ENCODE measurements at places on chromosomes 5 and 9.

DNA sequence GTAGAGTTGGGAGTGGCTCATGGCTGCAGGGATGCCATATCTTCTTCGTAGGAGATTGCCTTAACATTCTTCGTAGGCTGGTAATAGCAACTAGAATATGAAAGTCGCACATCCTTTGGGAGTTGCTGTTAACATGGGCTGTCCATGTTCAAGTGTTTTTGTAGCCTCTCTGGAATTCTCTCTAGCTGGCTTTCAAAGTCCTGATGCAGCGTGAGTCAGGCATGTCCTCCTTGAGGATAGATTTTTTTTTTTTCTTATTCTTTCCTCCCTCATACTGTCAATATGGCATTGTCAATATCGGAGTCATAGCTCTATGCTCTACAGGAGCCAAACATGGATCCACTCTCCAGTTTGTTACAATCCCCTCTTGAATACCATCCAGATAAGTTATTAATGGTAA lies 494.8 kb upstream of the WWC1 start:
- no peak for DNase-seq

DNA sequence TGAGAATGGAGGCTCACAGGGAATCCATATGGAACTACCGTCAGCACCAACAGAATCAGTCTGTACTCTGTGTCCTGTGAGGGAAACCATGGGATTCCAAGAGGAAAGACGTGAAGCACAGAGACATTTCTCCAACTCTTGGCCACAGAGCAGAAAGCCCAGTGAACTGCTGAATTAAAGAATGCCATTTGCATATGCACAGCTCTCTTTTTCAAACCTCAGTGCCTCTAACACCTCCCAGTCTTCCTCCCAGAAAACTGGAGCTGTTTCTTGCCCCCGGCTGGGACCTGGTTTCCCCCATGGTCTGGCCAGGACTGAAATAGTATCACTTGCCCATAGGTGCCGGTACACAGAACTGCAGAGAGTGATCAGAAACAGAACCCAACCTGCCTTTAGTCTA lies 69.6 kb upstream of the FER start:
- no peak for DNase-seq

DNA sequence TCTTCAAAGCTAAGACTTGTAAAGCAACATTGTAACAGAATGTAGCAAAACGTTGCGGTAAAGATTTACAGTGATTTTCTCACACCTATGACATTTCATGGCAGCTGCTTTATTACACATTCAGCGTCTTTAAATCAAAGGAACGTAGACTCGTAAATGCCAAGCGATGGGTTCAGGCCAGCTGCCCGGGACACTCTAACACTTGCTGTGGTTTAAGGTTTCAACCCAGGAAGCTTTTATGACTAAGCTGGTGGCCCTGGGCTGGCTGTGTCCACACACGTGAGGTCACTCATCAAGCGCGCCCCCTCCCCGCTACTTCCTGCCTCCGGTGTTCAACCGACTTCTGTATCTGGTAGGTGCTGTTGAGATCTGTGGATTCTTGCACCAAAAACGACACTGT lies 2.5 kb downstream of the SLC6A18 start:
- no peak for DNase-seq

DNA sequence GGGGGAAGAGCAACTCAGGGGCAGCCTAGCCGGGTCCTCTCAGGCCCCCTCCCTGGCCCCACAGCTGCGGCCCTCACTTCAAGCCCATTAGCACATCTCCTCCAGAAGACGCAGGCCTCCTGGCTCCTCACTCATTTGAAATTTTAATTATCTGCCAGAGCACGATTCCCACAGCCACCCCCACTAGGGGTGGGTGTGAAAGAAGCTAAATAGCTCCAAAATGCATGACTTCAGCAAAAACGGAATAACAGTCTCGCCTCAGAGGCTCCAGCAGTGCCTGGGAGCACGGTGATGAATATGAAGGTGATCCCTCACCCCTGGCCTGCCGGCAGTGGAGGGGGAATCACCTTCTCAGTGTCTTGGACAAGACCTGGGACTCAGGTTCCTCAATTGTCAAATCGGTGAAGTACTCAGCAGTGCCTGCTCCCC lies 61.1 kb upstream of the HRH2 start:
- no peak for DNase-seq

DNA sequence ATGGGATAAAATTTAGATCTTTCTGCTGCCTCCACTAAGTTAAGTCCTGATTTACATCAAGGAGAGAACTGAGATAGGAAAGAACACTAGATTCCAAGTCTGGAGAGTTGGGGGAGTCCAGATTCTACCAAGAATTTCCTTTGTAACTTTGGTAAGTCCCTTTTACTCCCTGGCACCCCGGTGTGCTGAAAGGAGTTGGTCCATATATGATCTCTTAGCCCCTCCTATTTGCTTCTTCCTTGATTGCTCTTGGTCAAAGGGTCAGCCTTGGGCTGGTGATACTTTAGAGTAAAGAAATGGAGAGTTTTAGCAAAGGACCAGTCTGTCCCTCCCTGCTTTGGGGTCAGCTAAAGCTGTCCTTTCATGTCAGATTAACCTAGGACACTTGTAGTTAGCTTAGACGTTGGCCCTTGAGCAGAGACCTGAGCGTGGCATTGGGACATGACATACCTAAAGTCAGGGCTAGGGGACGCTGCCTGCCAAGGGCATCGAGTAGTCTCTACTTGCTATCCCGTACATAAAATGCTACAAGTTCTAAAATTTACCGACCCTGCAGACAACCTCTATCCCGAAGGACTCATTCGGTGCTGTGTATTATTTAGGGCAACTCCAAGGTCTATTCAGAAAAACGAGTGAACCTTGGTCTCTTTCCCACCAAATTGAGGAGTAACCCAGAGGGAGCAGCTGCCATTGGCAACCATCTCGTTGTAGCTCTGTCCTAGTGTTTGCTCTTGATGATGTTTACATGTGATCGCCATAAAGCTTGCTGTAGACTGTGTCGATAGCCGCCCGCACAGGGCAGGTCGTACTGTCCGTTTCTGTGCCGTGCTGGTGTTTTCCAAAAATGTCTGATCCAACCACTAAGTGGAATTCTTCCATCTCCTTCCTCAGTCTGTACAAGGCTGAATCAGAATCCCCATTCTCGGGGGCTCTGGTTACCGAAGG lies 94.4 kb downstream of the PDE6A start:
- no peak for DNase-seq

GRCh38 chr9:121326130-121326838 lies 43.8 kb downstream of the STOM start:
- DNase-seq, result no peak

GRCh38 chr9:6944896-6945295 lies 187.1 kb downstream of the KDM4C start:
- no peak for DNase-seq

- DNase-seq, result no peak
Observed at GRCh38 chr5:71727978-71728377, 8.9 kb downstream of the CARTPT start.

- DNase-seq, result no peak
Observed at GRCh38 chr9:6855860-6856259, 98.1 kb downstream of the KDM4C start.

- DNase-seq, result no peak
Observed at GRCh38 chr5:7811715-7812114, 39.2 kb downstream of the CFAP90 start.

DNA sequence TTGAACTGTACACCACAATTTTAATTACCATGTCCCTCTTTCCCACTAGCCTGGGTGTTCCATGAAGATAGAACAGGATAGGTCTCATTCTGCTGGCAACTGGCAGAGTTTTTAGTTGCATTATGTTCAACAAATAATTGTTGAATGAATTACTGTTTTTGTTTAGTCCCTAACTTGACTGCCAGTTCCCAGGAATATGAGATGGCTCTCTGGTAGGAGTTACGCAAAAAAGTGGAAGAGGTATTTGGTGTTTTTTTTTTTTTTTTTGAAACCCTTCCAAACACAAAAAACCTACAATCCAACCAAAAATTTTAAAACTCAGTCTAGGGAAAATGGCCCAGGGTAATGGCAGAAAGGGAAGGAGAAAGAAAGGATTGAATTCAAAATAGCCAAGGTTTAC lies 153.6 kb downstream of the GNAQ start:
- DNase-seq, result no peak

- DNase-seq, result no peak
Observed at GRCh38 chr5:74017786-74018211, 391.8 kb downstream of the ARHGEF28 start.

DNA sequence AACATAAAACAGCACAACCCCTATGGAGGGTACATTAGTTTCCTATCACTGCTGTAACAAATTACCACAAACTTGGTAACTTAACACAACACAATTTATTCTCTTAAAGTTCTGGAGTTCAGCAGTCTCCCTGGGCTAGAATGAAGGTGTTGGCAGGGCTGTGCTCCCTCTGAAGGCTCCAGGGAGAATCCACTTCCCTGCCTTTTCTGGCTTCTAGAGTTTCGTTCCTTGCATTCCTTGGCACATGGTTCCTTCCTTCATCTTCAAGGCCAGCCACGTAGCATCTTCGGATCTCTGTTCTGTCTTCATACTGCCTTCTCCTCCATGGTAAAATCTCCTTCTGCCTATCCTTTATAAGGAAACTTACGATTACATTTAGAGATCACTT lies 25.0 kb upstream of the GSN start:
- DNase-seq, result no peak

- no peak for DNase-seq
Observed at GRCh38 chr9:126131066-126132010, 195.3 kb upstream of the MVB12B start.

DNA sequence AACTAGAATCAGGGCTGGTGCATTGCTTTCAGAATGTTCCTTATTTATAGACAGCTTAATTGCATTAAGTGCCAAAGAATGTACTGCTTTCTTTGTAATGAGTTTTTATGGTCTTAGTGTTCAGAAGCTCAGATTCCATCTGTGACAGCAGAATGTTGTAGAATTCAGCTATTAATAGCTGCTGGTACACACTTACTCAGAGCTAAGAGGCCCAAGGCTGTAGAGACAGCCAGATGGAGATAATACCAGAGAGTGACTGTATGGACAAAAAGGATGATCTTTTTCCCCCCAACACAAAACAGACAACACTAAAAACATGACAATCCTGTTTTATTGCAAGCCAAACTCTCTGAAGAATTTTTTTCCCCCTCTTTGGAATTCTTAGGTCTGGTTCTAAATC lies 50.2 kb downstream of the PPP2R2B start:
- DNase-seq, result no peak

GRCh38 chr5:35938568-35939227 lies at the start of gene CAPSL:
CAPSL (minus strand) TSS chr5:35938622; CDS start chr5:35921120, 17,502 bp downstream.
- DNase-seq, result peak; percentile 74

DNA sequence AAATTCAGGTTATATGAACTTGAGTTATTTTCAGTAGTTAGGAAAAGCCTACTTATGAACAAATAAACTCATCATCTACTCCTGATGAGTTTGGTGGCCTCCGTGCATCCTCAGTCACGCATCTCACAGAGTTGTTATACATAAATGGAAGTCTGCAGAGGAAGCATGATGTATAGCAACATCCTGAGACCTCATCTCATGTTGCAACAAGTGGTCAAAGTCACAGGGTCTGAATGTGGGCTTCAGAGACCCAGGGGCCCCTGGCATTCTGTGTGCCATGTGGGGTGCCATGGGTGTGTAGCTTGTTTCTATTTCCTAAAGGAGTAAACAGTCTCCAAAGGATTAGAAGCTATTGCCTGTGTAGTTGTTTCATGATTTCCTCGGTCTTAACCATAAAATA lies 216.5 kb downstream of the IRX2 start:
- DNase-seq, result no peak

GRCh38 chr5:9307150-9307549 lies 238.7 kb downstream of the SEMA5A start:
- no peak for DNase-seq

GRCh38 chr9:101083448-101084202 lies 55.1 kb downstream of the PLPPR1 start:
- no peak for DNase-seq

DNA sequence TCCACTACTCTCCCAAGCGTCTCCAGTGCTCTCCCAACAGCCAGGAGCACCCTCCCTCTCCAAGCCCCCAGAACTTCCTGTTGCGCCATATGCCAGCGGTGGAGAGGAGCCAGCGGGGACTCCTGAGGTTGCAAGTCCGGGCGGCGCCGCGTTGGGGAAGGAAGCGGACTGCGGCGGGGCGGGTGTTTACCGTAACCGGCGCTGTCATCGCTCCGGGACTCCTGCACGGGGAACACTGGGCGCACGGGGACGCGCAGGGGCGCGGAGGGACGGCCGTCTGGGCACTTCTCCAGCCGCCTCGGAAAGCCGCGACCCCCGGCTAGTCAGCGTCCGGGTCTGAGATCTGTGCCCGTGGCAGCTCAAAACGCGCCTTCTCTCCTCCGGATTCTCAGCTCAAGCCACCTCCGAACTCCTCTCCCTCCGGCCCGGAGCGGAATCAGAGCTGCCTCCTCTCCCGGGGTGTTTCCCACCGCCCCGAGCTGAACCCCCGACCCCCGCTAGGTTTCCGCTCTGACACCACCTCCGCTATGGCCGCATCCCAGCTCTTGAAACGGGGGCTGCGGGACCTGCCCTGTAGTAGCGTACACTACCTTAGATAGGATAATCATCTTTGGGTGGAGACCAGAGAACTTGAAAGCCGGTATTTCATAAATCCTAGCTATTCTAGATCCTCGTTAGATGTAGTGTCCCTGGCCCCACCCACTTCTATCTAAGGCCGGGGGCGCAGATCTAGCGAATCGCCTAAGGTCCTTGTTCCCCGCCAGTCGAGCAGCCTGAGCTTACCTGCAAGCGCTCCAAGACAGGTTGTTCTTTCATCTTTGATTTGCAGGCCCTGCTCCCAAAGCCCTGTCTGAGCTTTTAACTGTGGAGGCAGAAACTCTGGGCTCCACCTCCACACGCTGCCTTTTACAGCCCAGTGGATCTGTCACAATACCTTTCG lies at the start of gene TRPM6:
TRPM6 (minus strand) TSS at position 881 of the 940 bp plus-strand sequence; CDS start at position 816, 65 bp downstream.
- no peak for DNase-seq

GRCh38 chr9:127968042-127968441 lies 12.7 kb downstream of the EEIG1 start:
- no peak for DNase-seq

GRCh38 chr5:172802567-172803176 lies 31.4 kb upstream of the ERGIC1 start:
- DNase-seq, result no peak

DNA sequence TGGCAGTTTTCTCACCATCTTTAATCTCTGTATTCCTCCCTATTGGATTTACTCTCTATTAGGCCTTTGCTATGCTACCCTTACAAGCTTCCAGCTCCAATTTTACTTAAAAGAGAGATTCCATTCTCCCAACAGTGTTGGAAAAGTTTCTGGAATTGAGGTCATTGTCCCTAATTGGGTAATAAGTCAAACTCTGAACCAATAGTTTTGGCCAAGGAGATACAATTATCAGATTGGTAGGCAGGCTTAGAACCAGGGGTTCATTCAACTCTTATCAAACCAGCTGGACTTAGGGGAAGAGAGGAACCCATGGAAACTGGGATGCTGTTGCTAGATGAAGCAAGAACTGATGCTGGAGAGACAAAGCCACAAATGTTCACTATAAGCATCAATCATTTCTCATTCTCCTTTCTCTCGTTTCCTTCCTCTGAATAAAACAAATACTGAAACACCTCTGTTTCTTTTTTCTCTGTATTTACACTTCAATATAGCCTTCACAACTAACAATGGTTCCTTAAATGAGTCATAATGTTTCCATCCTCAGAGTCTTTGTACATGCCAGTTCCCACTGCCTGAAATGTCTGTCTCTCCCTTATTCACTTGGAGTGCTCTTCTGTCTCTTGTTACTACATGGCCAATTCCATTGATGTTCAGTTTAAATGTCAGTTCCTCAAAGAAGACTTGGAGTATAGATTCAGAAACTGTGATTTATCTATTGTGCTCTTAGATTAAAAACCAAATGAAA lies 587.3 kb downstream of the GABRG2 start:
- no peak for DNase-seq

Data from GM12865 (cell line).